ENCODE measurements at places on chromosomes 2 and 18.

GRCh38 chr18:43680096-43680495, 402.8 kb upstream of the SYT4 start:
- no peak for DNase-seq

GRCh38 chr2:202577250-202578183, 57.3 kb upstream of the FAM117B start:
- no peak for DNase-seq

DNA sequence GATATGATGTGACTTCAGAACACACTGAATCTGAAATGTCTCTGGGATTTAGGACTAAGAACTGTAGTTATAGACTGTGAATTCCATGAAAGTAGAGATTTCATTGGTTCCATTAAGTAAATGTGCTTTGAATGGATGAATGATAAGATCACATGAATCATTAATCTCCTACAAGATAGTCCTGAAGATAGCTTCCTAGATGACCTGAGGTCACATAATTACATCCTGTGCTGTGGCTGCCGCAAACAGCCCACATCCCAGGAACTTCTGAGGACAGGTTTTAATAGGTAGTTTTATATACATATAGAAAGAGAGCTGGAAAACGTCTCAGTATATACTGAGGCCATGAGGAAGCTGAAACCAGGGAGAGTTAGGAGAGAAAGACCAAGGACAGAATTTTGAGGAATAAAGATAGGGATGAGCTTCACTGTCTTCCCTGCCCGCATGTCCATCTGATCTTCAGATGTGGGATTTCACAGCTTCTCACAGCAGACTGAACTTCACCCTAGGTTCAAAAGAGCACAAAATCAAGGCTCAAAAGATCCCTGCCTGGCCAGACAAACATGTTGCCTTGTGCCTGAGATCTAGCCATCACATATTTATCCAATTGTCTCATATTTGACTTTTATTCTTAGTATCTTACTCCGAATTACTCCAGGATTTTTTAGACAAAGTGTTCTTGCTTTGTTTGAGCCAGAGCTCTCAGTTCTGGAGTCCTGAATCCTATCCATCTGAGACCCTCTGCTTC, 188.2 kb downstream of the IRS1 start:
- no peak for DNase-seq

DNA sequence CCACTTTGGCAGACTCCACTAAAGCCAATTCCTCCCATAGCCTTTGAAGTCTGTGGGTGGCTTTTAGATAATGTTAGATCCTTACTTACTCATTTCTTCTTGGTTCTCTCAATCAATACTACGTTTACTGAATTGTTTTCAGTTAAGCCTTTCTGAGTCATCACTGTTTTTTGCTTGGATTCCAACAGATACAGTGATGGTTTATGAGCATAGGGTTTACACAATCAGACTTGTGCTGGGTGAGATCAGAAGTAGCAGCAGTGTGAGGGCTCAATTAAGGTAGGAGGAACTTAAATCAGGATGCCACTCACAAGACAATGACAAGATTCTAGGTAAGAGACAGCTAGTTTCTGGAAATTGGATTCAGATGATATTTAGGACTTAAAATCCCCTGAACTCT, 297.7 kb upstream of the DOK6 start:
- no peak for DNase-seq

DNA sequence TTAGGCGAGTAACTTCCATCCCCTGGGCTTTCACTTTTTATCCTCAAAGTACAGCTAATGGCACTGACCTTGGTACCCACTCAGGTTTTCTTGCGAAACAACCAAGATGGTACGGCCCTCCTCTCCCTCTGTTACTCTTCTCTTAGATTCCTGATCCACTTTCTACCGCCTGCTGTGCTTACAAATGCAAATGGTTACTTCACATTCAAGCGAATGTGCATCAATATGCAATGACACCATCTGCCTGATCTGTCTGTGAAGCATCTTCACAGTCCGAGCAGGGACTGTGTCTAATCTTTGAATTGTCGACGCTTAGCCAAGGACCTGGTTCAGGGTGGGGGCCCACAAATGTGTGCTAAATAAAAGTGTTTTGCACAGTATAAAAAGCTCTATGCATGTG, 112.2 kb downstream of the TRIB2 start:
- DNase-seq, result no peak

Data from heart left ventricle (tissue), 16 donors.